ENCODE measurements at places on chromosomes 2 and 18. TPM values are rescaled to one million over a fixed set of nuclear protein-coding genes. Genes with fewer than 3 reads are reported as not detected.

GRCh38 chr2:228988786-228989185 lies 282.3 kb downstream of the PID1 start:
- no peaks in the 10 kb centered on the region for H3K36me3 ChIP-seq
- no peak for DNase-seq
- H3K4me3 ChIP-seq, result no peak overlapping the region
- H3K27me3 ChIP-seq, result no peaks in the 10 kb centered on the region

GRCh38 chr2:187397886-187398285 lies 50.2 kb downstream of the CALCRL start:
- no peaks in the 10 kb centered on the region for H3K27me3 ChIP-seq
- DNase-seq, result no peak
- no peaks in the 10 kb centered on the region for H3K36me3 ChIP-seq
- H3K4me3 ChIP-seq, result no peak overlapping the region

The SEMA4F gene
- total RNA-seq, result 7.7 TPM

DNA sequence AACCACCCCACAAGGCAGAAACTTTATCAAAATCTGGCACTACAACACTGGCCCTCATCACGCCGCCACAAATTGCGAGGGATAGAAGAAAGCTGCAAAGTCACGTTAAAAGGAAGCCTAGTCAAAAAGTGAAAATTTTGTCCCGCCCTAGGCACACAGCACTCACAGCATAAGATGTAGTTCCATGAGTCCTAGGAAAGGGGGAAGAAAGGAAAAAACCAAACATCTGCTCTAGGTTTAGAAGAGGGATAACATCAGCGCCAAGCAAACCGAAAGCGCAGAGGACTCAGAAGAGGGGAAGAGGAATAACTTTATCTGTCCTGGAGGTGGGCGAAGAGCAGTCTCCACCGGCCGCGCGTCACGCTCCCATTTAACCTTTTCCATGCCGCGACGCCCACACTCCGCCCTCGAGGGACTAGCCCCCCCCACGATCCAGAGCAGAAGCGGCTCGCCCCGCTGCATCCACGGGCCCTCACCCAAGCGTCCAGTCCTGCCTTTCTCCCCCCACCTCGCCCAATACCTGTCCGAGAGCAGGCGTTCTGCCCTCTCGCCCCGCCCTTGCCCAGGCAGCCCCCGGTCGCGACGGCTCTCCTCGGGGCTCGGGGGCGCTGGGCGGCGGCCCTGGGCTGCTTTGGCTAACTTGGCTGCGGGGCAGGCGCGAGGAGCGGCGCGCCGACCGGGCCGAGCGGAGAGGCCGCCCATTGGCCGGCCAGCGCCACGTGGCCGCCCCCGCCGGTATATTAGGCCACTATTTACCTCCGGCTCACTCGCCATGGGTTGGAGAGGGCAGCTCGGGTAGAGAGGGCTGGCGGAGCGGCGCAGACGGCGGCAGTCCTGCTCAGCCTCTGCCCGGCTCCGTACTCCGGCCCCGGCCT lies at the start of gene HOXD1:
TSS of gene HOXD1 (plus strand) at position 770 of the 875 bp plus-strand sequence. CDS start 134 bp downstream, outside the sequence.
- H3K27ac ChIP-seq, result no peak within 1 kb of the TSS
- H3K4me1 ChIP-seq, result peaks cover 4% of the 10 kb centered on the region
- peak within 1 kb of the TSS; percentile 75 for H3K4me3 ChIP-seq
- peaks cover 61% of the 10 kb centered on the region for H3K27me3 ChIP-seq

The PSD4 gene
- total RNA-seq, result 1.8 TPM

- peaks cover 9% of the 10 kb centered on the region for H3K27me3 ChIP-seq
- no peaks in the 10 kb centered on the region for H3K36me3 ChIP-seq
- no peaks in the 10 kb centered on the region for H3K4me1 ChIP-seq
- no peak overlapping the region for H3K27ac ChIP-seq
- DNase-seq, result no peak
These were observed 12.7 kb upstream of the EFR3B start for GRCh38 chr2:25029183-25029554.

DNA sequence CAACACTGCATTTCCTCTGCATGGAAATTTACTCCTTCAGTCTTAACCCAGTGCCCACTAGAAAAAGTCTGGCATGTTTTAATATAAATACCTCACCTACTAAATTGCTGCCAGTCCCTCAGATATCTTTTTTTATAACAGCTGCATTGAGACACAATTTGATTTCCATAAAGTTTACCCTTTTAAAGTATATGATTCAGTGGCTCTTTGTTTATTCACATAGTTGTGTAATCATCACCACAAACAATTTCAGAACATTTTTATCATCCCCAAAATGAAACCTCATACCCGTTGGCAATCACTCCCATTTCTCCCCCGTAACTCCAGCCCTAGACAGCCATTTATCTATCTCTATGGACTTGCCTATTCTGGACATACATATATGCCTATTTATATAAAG lies 17.0 kb upstream of the FRZB start:
- H3K4me3 ChIP-seq, result no peak overlapping the region
- H3K4me1 ChIP-seq, result no peaks in the 10 kb centered on the region
- no peaks in the 10 kb centered on the region for H3K27me3 ChIP-seq
- no peak overlapping the region for H3K27ac ChIP-seq
- H3K36me3 ChIP-seq, result no peaks in the 10 kb centered on the region
- DNase-seq, result no peak

- H3K4me1 ChIP-seq, result no peaks in the 10 kb centered on the region
- H3K4me3 ChIP-seq, result no peak overlapping the region
- H3K36me3 ChIP-seq, result no peaks in the 10 kb centered on the region
These were observed 20.6 kb downstream of the ITGA6 start for GRCh38 chr2:172447811-172448493.

- H3K4me1 ChIP-seq, result peaks cover 17% of the 10 kb centered on the region
- H3K4me3 ChIP-seq, result no peak overlapping the region
- no peak for DNase-seq
- peak overlapping the region; percentile 4 for H3K27ac ChIP-seq
These were observed 123.5 kb upstream of the EML6 start for GRCh38 chr2:54599914-54600313.

DNA sequence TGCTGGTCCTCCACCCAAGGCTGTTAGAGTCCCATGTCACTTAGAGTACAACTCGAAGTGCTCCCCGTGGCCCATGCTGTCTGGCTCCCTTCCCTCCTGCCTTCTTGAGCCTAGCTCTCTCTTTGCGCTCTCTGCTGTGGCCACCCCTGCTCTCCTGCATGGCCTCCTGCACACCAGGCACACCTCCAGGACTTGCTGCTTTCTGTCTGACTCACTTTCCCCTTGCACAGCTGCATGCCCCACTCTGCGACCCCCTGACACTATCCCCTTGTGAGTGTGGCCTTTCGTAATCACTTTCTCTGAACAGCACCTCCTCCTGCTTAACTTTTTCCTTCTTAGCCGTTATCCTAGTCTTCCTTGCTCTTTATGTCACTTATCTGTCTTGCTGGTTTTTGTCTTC lies 343.6 kb downstream of the TGIF1 start:
- no peaks in the 10 kb centered on the region for H3K4me1 ChIP-seq
- H3K36me3 ChIP-seq, result no peaks in the 10 kb centered on the region
- H3K4me3 ChIP-seq, result no peak overlapping the region
- no peaks in the 10 kb centered on the region for H3K27me3 ChIP-seq

- no peaks in the 10 kb centered on the region for H3K4me1 ChIP-seq
- no peak for DNase-seq
- no peak overlapping the region for H3K4me3 ChIP-seq
- no peaks in the 10 kb centered on the region for H3K36me3 ChIP-seq
- H3K27me3 ChIP-seq, result no peaks in the 10 kb centered on the region
These were observed 450.9 kb downstream of the FBXO15 start for GRCh38 chr18:73696698-73697097.

GRCh38 chr2:28365158-28365557 lies 27.5 kb upstream of the FOSL2 start:
- peak; percentile 63 for DNase-seq
- H3K27ac ChIP-seq, result no peak overlapping the region
- H3K4me1 ChIP-seq, result peaks cover 10% of the 10 kb centered on the region
- H3K36me3 ChIP-seq, result no peaks in the 10 kb centered on the region
- no peaks in the 10 kb centered on the region for H3K27me3 ChIP-seq

- no peak overlapping the region for H3K4me3 ChIP-seq
- no peak overlapping the region for H3K27ac ChIP-seq
- no peaks in the 10 kb centered on the region for H3K4me1 ChIP-seq
- no peak for DNase-seq
- no peaks in the 10 kb centered on the region for H3K27me3 ChIP-seq
These were observed 646.7 kb upstream of the ZNF804A start for GRCh38 chr2:183951630-183952029.

DNA sequence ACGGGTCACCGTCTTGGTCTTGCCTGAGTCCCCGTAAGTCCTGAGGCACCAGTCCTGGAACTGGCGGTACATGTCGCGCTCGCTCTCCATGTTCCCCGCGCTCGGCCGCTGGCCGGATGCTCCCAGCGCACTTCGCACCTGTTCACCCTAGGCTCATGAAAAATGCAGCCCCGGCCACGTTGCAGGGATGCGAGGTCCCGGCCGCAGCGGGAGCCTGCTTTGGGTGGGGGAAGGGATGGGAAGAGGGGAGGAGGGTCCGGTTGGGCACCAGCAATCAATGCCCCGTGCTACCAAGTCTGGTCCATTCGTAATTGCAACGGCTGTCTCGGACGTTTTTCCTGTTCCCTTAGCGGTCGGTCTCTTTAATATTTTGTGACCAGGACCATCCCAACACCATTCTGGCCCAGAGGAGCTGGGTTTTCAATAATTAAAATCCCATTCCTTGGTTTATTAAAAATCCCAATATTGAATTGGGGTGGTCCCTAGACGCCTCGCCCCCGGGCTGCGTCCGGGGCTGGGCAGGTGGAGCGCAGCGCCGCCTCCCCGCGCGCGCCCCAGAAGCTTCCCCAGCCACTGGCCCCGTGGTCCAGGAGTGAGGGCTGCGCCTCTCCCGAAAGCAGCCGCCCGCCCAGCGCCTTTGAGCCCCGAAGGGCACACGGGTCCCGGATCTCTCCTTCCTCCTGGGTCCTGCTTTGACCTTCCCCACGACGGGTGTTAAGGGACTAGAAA lies 1.4 kb downstream of the NOL4 start:
- H3K4me3 ChIP-seq, result peak overlapping the region; percentile 49
- DNase-seq, result no peak
- peaks cover 41% of the 10 kb centered on the region for H3K27me3 ChIP-seq
- H3K36me3 ChIP-seq, result no peaks in the 10 kb centered on the region
- H3K4me1 ChIP-seq, result peaks cover 2% of the 10 kb centered on the region
- H3K27ac ChIP-seq, result no peak overlapping the region

- no peak overlapping the region for H3K27ac ChIP-seq
- no peaks in the 10 kb centered on the region for H3K27me3 ChIP-seq
- no peak overlapping the region for H3K4me3 ChIP-seq
- no peaks in the 10 kb centered on the region for H3K36me3 ChIP-seq
These were observed 12.6 kb downstream of the NT5DC4 start for GRCh38 chr2:112733456-112733855.

DNA sequence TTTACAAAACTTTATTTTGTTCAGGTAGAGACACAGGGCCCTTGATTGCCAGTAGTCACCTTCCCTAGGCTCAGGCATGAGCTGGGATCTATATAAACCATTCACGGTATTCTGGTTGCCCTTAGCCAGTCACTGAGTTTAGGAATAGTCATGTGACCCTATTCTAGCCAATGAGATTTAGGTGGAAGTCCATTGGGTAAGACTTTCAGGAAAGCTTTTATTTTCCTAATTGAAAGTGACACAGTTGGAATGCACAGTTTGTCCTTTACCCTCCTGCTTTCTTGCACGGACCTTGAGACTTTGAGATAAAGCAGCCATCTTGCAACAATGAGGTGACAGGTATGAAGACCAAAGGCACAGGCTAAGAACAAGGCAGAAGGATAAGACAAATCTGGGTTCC lies 21.5 kb downstream of the SLC4A5 start:
- no peak overlapping the region for H3K27ac ChIP-seq
- no peaks in the 10 kb centered on the region for H3K27me3 ChIP-seq
- DNase-seq, result no peak

DNA sequence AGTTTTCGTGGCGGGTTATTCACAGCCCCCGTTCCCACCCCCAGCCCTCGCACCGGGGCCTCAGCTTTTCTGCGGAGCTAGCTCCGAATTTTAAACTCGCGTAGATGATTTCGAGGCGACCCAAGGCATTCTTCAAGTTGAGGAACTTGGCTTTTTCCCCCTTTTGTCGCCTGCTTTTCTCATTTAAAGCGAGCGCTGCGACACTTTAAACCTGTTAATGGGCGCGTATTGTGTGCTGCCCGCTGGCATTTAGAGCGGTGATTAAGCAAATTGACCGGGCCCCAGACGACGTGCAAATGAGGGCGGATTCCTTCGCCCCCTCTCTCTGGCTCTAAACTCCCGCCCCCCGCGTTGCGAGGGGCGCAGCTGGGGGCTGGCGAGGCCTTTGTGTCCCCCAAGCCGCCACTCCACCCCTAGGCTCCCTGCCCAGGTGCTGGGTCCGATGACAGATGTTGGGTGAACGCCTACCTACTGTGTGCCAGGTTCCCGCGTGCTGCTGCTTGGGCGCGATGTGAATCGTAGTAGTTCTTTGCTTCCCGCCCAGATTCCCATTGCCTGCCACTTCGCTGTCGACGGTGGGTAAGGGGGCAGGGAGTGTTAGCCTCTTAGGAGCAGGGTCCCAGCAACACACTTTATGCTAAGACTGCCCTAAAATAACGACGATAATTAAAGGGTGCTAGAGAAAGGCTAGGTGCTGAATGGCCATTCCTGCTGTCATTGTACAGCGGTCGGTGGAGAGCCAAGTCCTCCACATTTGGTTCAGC lies 1.9 kb downstream of the TCF7L1 start:
- H3K27ac ChIP-seq, result no peak overlapping the region
- no peaks in the 10 kb centered on the region for H3K36me3 ChIP-seq
- DNase-seq, result peak; percentile 83
- peaks cover 11% of the 10 kb centered on the region for H3K4me1 ChIP-seq
- no peaks in the 10 kb centered on the region for H3K27me3 ChIP-seq
- H3K4me3 ChIP-seq, result peak overlapping the region; percentile 85

DNA sequence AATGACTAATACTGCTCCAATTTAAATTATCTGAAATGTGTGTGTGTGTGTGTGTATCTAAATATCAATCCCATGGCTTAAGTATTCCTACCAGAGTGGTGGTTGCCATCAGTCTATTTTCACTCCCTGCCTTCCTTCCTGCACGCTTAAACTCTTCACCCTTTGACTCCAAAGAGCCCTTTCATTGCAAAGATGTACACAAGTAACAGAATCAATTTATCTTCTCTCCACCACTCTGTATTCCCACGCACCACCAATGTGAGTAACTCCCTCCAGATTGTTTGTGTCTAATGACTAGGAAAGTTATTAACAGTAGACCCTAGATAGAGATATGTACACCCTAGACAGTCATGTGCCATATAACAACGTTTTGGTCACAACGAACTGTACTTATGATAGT lies 42.8 kb downstream of the ARL6IP6 start:
- DNase-seq, result no peak
- H3K27me3 ChIP-seq, result no peaks in the 10 kb centered on the region
- peaks cover 4% of the 10 kb centered on the region for H3K4me1 ChIP-seq
- H3K27ac ChIP-seq, result no peak overlapping the region
- H3K36me3 ChIP-seq, result no peaks in the 10 kb centered on the region

All from osteoblast (primary cell).